ENCODE measurements at places on chromosomes 5 and 9.

GRCh38 chr5:64939772-64940510 lies 171.2 kb downstream of the CWC27 start:
- no peak for DNase-seq

GRCh38 chr9:92986176-92987119 lies 39.1 kb downstream of the FGD3 start:
- peak; percentile 41 for DNase-seq

DNA sequence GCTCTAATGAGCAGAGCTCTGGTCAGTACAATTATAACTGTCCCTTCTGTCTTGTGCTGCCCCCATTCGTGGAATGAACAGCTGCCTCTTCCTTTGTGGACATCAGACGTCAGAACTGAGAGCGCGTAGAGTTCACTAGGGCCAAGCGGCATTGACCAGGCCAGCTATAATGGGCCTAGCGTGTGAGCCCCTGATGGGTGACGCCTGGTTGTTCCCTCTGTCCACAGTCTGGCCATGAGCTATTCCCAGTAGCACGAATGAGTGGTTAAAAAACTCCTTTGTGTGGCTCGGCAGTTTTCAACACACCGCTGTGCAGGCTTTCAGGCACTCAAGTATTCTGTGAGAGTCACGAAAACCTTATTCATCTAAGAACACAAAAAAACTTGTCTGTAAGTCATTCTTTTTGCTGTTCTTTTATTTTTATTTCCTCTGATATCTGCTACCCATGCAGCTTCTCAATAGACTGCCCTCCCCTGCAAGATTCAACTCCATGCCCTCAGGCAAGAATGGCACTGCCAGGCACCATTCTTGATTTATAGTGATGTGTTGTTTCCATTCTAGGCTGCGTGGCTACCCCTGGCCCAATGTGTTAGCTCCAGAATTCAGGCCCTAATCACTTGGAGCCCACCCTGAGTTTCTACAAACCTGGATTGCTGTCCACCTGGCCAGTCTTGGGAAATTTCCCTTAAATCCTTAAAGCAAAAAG lies 52.5 kb downstream of the ANKDD1B start:
- DNase-seq: no peak

GRCh38 chr5:110356677-110357076 lies 369.8 kb downstream of the TMEM232 start:
- no peak for DNase-seq

DNA sequence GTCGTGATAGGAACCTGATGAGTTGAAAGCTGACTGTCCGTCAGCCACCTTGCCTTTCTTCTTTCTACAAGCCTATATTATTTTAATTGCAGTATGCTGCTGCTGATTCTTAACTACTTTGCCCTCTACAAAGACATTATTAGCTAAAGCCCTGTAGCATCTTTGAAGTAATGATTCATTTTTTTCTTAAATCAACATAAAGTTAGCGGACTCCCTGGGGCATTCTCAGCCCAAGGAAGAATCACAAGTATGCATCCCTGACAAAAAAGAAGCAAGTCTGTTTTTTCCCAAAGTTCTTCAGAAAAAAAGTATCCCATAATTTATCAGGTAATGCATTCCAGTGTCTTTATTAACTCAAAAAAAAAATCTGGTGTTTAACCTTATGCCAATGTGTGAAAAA lies 69.5 kb upstream of the TAS2R1 start:
- DNase-seq: no peak

DNA sequence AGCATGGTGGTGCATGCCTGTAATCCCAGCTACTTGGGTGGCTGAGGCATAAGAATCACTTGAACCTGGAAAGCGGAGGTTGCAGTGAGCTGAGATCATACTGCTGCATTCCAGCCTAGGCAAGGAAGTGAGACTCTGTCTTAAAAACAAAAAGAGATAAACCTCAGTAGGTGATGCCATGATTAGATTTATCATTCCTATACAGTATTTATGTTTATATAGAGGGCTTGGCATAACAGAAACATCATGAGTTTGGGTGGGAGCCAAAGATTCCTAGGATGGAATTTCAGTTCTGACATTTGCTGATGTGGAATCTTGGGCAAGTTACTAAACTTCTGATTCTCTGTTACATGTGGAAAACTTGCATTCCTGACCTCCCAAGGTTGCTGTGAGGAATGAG lies 22.3 kb downstream of the RFK start:
- DNase-seq: no peak

- no peak for DNase-seq
Measured at GRCh38 chr9:127211983-127212382, 52.6 kb upstream of the GARNL3 start.

- DNase-seq: no peak
Measured at GRCh38 chr9:35688558-35689541, 875 bp downstream of the TPM2 start.

DNA sequence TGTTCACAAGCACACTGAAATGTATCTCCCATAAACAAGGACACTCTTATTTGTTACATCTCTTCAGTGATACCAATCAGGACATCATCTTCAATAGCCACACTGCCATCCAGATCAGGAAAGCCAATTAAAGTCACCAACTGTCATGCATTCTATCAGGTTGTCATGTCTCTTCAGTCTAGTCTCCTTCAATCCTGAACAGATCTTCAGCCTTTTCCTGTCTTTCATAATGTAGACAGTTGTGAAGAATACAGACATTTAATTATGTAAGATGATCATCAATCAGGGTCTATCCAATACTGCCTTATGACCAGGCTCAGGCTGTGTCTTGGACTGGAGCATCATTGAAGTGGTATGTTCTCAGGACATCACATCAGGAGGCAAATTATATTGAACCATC lies 419.8 kb upstream of the SMC2 start:
- no peak for DNase-seq

GRCh38 chr9:69474821-69475220 lies 149.8 kb downstream of the ENTREP1 start:
- DNase-seq: no peak

GRCh38 chr9:22064957-22065356 lies 55.9 kb upstream of the CDKN2B start:
- DNase-seq: no peak

- no peak for DNase-seq
Measured at GRCh38 chr9:81522716-81523551, 166.4 kb downstream of the TLE1 start.

- no peak for DNase-seq
Measured at GRCh38 chr5:67896311-67896929, 319.1 kb upstream of the PIK3R1 start.

- no peak for DNase-seq
Measured at GRCh38 chr5:135051872-135052271, 17.8 kb upstream of the PITX1 start.

DNA sequence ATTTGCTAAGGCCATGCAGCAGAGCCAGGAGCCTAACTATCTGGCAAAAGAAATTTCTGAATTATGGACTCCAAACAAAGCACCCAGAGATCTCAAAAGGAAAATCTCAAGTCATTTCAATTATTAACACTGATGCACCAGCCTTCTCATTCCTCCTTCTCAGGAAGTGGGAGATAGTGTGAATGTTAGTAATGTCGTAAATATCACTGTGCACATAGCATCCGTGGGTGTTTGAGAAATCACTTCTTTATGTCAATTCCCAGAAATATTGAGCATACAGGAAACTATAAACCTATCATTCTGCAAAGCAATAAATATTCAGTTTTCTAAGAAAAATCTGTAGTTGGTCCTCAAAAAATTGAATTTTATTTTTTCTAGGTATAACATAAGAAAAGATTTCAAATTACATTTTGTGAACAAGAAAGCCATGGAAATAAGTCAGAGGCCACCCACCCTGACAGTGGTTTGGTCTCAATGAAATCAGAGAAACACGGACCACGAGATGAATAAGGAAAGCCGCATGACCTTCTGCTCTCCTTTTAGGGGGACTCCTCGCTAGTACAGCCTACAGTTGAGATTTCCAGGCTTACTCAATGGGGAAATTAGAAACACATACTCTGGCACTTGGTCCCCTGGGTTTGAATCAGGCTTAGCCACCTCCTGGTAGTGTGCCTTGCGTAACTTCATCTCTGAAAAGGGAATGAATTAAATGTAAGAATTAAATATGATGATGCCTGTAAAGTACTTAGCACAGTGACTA lies 120.6 kb downstream of the DIRAS2 start:
- no peak for DNase-seq

- DNase-seq: no peak
Measured at GRCh38 chr9:85292261-85292660, 449.5 kb downstream of the AGTPBP1 start.

DNA sequence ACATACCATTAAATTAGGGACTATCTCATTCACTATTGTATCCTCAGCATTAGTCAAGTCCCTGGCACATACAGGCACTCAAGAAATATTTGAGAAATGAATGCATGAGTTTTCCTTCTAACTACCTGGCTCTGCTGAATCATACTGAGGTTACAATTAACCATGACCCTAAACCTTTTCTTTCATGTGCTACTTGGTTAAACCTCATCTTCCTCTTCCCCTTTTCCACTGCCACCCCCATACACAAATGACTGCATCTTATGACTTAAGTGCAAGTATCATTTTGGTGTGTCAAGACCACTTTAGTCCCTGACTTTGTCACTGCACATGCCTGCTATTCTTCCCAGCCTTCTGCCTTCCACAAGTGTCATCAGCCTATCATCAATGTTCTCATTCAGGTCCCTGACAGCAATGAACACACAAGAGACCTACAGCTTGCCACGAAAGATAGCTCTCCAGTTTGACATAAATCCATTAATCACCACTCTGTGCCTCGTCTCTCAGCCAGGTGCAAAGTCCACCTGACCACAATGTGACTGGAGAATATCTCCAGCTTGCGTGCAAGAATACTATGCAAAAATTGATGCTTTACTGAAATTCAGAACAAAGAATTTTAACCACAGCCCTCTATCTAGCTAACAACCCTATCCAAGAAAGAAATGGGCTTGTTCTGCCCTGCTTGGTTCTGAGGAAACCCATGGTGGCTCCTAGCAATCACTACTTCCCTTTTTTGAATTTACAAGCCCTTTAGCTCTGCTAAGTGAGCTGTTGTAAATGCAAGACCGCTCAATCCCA lies 74.5 kb downstream of the MAPKAP1 start:
- no peak for DNase-seq

DNA sequence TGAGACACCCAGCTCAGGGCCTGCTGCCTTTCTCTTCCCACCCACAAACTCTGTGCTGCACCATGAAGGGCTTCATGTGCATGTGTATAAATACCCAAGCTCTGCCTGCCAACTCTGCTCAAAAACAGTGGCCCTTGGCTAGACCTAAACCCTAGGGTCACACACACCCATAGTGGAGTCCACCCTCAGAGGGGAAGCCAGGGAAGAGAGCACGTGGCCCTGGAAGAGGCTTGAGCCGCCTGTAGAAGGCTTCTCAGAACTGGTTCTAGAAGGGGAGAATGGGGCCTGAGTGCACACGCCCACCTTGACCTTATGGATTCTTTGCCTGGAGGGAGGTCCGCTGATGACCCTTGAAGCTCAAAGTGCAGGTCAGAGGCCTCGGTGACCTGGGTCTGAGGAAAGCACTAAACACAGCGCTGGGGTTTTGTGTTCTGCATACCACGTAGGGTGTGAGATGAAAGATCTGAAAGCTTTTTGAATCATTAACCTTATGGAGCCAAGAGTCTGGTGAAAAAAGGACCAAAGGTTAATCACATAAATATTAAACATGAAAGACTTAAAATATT lies 60.6 kb downstream of the CYFIP2 start:
- no peak for DNase-seq

DNA sequence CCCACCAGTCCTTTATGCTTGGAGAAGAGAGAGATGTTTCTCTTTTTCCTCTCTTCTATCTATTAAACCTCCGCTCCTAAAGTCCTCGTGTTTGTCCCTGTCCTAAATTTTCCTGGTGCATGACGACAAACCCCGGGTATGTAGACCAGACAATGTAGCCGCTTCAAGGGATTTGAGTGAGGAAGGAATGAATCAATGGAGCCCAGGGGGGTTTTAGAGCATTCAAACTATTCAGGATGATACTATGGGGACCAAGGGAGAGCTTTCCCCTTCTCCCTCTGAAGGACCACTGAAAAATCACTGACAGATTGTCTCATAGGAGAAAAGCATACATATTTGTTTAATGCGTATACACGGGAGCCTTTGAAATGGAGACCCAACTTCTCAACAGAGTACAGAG lies 18.4 kb downstream of the CEL start:
- DNase-seq: no peak

- DNase-seq: no peak
Measured at GRCh38 chr5:141484641-141485311, at the start of gene PCDHGC4. Gene PCDHGC4, plus strand, starts transcription at chr5:141485030. Its CDS starts 144 bp downstream, at chr5:141485174.

DNA sequence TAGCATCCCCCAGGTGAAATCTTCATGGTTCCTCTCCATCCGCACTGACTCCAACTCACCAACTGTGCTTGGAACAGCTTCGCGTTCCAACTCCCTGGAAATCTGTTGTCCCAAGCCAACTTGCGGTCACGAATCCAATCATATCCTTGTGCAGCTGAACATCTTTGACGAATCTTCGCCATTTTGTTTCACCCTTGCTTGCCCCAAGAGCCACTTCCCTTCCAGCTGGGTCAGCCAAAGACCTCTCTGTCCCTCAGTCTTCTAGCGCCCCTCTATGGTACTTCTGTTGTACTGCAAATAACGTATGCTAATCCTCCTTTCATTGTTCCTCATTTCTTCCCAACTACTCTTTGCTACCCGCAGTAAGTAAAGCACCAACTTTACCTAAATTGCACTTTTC lies 61.0 kb upstream of the TARS1 start:
- no peak for DNase-seq

DNA sequence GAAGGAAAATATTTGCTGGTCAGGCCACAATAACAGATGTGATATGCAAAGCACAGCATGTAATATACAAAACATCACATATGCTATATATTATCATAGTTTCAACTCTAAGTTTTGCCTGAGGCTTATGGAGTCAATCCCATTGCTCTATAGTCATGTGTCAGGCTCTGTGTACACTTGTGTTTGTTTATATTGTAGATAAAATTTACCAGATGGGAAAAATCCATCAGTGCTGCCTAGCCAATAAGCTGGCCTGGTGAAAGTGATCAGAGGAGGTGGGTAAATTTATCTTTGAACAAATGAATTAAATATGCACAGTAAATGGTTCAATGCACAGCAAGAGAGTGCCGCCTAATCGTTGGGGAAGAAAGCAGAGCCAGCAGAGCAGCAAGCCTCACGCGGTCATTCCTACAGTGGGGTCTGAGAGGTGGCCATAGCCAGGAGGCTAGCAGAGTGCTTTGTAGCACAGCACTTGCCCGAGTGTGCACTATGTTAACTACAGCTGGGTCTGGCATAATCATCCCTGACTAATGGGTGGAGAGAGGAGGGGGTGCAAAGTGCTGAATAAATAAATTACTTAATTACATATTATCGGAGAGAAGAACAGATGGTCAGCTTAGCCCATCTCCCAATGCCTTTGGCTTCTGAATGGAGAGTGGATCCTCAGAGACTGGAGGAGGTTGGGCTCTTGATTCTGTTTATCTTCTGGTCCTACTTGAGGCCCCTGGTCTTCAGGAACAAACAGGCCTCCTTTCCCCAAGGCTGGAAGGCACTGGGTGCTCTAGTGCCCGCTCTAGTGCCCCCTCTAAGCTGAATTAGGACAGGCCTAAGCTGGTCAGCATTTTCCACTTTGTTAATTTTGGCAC lies 153.5 kb downstream of the MAT2B start:
- no peak for DNase-seq

GRCh38 chr5:152142840-152143469 lies 218.3 kb upstream of the GLRA1 start:
- peak; percentile 56 for DNase-seq

GRCh38 chr5:35487233-35488025 lies 130.2 kb upstream of the SPEF2 start:
- DNase-seq: no peak

- no peak for DNase-seq
Measured at GRCh38 chr5:40412771-40413170, 266.9 kb upstream of the PTGER4 start.
